Esophagus muscularis mucosa (tissue), 4 donors: ENCODE measurements at places on chromosomes 11 and 22.
A peak's percentile ranks its signal among the peaks of the same experiment; 100 is the strongest.

GRCh38 chr22:48599346-48599745 lies 1228.3 kb downstream of the BRD1 start:
- DNase-seq: no peak

GRCh38 chr22:49826603-49827270 lies 936 bp downstream of the BRD1 start:
- no peak for DNase-seq

DNA sequence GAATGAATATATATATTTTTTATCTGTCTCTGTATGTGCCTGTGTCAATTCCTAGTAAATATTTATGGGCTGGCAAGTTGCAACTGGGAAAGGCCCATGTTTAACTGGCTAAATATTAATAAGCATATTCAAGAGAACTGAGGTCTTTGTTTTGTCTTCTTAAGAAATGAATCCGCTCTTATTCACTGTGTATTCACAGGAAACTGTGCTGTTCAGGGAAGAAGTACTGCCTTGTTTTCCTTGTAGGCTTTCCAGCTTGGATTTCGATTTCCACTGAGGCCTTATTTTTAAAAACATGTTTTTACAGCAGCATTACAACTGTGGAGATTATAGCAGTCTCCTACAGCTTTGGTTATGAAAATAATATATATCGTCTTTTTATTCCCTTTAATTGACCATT lies 64.7 kb downstream of the LDLRAD3 start:
- DNase-seq: no peak

- DNase-seq: no peak
These were observed at the start of gene KRTAP5-6 for GRCh38 chr11:1696608-1697570. Gene KRTAP5-6, plus strand, starts transcription at chr11:1697195. Its CDS starts 51 bp downstream, at chr11:1697246.

GRCh38 chr22:37610480-37611129 lies 2.0 kb downstream of the GGA1 start:
- no peak for DNase-seq

DNA sequence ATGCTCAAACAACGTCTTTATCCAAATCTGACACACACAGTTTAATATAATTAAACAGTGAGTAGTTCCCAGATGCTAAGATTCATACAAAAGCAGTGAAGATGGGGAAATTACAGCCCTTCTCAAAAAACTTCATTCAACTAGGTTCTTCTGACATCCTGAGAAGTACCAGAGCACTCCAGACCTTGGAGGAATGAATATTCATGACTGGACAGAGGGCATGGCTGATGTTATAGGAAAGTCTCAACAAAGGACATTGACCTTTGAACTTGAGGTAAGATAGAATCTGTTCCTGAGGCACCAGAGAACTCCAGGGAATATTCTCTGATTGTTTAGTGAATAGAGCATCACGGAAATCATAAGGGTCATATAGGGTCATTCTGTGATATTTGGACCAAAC lies 106.4 kb upstream of the SLC5A12 start:
- no peak for DNase-seq

- peak; percentile 96 for DNase-seq
These were observed 50.2 kb downstream of the LIF start for GRCh38 chr22:30196141-30196879.

DNA sequence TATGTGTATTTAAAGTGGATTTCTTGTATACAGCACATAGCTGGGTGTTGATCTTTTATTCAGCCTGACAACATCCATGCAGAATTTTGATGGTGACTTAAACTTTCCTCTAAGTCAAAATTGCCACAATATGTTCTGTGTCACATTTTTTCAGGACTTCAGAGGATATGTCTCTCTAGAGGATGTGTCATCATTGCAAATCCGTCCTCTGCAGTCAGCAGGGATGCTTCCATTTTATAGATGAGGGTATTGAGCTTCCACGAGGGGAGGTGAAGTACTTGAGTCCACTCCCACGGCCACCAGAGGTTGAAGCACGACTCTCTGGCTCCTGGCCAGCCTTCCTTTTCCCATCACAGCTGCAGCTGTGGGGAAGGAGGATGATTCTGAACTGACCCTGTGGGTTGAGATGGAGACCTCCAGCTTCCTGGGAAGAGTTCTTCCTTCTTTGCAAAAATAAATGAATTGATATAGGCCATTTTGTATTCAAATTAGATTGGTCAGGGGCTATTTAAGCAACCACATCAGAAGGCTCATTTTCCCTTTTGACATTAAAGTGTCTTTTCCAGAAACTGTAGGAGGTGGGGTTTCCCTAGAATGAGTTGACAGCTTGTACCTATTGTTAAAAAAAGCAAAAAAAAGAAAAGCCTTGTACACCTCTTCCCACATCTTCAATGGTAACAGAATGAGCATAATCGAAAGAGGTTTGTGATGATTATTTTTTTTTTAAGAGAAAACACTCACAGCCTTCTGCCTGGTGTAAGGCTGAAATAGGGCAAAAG lies 55.2 kb upstream of the MYEOV start:
- no peak for DNase-seq

- DNase-seq: no peak
These were observed 264.5 kb downstream of the SBF2 start for GRCh38 chr11:10029386-10030121.

DNA sequence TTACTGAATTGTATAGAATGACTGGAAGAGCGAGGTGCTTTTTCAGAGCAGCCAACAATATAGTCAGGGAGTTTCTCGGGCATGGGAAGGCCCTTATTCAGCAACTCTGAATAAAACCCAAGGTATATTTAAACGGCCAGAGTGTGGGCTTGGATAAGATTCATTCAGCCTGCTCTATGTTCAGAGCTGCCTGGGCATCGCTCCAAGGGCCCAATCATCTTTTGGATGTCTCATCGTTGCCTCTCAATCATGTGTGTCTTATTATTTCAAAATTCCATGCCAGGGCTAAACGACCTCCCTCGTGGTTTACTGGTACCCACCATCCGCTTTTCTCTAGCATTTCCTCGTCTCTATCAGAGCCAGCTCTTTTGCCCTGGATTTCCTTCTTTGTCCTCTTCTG lies 19.5 kb upstream of the NTM start:
- no peak for DNase-seq

DNA sequence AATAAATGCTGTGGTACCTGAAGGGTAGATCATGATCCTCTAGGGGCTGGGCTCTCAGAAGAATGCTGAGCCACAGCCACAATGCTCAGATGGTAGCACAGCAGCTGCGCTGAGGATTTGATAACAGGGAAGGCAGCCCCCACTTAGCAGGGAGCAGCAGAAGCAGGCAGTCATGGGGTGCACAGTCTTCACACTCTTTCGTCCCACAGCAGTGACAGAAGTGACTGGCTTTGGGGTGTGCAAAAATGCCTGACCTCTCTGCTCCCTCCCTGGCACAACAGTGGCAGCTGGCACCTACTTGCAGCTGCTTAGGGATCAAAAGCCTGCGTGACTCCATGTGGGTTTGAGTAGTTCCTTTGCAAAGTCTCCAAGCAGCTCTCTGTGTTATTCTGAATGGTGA lies 1349.8 kb upstream of the RAG2 start:
- DNase-seq: no peak

DNA sequence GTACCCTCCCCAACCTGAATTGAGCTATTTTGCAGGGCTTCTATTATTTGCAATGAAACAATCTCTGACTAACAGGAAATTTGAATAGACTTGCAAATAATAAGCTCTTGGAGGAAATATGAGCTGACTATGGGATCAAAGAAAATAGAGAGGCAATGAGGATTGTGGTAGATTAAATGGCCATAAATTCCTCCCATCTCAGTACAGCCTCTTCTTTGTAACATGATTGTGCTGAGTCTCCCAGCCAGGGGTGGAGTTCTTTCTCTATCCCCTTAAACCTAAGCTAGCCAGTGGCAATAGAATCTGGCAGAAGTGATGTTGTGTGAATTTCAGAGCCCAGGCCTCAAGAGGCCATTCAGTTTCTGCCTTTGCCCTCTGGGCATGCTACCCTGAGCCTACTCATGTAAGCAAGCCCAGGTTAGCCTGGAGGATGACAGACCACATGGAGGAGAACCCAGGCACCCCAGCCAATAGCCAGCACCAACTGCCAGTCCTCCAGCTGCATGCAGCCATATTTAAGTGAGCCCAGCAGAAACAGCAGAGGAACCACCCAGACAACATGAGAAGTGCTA lies 86.8 kb upstream of the TP53I11 start:
- DNase-seq: no peak

- no peak for DNase-seq
These were observed 16.7 kb downstream of the MRPL23 start for GRCh38 chr11:1963864-1964263.

DNA sequence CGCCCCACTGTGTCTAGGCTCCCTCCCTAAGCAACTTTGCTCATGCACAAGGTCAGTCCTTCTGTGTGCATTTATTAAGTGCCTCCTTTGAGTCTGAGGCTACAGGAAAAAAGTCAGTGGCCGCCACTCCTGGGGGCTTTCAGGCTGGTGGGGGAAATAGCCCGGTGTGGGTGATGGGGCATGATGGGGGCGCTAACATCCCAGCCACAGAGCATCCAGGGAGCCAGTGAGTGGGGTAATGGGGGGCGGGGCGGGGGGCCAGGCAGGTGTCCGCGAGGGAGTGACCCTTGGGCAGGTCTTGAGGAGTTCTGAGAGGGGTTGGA lies 9.9 kb upstream of the EHD1 start:
- no peak for DNase-seq

GRCh38 chr11:97937501-97937900 lies 1083.2 kb upstream of the CNTN5 start:
- no peak for DNase-seq

GRCh38 chr22:36297568-36297967 lies 44.6 kb downstream of the APOL1 start:
- no peak for DNase-seq
